Stimulated activated CD4-positive, alpha-beta T cell treated with anti-CD3 and anti-CD28 coated beads, Interleukin-15, amount 100 ng/mL, for 1 hour (primary cell): ENCODE measurements at places on chromosomes 5 and 9.

GRCh38 chr9:135734616-135735144 lies 32.7 kb downstream of the KCNT1 start:
- DNase-seq = no peak

- DNase-seq = no peak
Observed at GRCh38 chr9:136079916-136080246, 15.2 kb downstream of the NACC2 start.

- DNase-seq = no peak
Observed at GRCh38 chr5:126927429-126927828, 102.9 kb downstream of the MARCHF3 start.

GRCh38 chr9:21056931-21057330 lies 20.8 kb downstream of the IFNB1 start:
- no peak for DNase-seq

DNA sequence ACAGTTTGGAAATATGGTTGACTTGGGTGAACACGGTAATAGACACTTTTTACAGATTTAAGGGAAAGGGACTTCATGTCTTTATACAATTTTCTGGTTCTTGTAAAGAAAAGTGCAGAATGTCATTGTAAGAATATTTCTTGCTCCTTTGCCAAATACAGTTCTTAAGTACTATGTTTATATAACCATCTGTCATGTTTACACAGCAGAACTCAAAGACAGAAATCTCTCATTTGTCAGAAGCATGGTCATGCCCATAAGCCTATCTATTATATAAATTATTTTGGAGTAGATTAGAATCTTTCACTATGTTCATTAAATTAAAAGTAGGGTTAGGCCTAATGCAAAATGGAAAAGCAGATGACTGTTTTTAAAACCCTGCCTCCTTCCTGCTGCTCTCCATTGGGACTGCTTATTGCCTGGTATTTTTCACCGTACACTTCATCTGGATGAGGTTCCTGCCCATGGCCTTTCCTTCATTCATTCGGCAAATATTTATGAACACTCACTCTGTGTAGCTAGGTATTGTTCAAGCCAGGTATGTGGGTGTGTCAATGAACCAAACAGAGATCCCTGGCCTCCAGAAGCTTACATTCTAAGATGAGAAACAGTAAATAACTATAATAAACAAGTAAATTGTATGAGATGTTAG lies 558.1 kb downstream of the NR2F1-AS1 start:
- DNase-seq = no peak

DNA sequence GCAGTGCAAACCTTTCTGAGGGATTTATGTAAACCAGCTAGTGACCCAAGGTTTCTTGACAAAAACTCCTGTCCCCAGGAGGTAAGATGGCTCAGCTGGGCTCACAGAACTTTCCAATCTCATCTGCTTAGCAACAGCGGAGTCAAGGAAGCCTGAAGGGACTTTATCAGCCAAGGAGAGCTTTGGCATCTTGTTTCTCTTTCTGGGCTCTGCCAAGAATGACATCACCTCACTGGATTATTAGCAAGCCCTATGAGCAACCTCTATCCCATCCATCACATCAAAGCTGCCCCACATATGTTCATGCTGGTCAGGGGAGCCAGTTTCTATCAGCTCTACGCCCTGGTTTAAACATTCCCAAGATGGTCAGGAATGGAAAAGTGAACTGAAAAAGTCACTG lies 461.3 kb downstream of the ENC1 start:
- no peak for DNase-seq

- no peak for DNase-seq
Observed at GRCh38 chr5:79730564-79730963, 40.9 kb downstream of the CMYA5 start.

DNA sequence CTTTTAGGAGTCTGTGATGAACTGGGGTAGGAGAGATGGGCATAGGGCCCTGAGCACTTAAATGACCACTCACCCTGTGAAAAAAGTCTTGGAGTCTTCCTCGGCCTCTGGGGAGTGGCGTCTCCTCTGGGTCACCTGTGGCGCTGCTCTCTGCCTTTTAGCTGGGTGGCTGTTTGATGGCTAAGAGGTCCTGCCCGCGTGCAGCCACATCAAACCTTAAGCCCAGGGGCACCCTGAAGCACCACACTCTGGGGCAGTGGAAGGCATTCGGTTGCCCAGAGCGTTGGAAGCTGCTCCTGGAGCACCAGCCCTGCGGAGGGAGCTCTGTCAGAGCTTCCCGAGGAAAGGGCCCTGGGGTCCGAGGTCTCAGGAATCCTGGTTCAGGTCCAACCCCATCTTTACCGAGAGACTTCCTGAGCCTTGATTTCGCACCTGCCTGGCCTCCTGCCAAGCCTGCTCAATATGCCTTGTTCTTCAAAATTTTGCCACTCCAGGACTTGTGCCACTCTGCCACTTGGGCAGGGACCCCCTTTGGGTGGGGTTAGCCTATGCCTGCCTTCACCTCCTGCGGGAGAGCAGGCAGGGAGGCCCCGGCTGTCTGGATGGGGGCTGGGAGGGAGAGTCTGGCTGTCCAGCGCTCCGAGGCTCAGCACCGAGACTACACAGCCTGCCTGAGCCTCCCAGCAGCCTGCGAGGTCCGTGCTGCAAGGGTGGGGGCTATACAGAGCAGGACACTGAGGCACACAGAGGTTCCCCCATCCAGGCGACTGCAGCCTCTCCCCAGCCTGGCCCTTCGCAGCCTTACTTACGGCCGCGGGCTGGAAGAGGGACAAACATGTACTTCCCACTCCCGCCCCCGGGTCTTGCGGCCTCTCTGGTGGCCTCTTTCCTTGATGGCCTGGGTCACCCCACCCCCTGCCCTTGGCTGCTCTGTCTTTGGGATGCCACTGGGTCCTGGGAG lies 63.4 kb upstream of the RNU6ATAC start:
- no peak for DNase-seq

- DNase-seq = no peak
Observed at GRCh38 chr5:128466980-128467379, 71.1 kb downstream of the FBN2 start.
